CD4-positive, alpha-beta memory T cell (primary cell): ENCODE measurements at places on chromosomes 6 and 20.

DNA sequence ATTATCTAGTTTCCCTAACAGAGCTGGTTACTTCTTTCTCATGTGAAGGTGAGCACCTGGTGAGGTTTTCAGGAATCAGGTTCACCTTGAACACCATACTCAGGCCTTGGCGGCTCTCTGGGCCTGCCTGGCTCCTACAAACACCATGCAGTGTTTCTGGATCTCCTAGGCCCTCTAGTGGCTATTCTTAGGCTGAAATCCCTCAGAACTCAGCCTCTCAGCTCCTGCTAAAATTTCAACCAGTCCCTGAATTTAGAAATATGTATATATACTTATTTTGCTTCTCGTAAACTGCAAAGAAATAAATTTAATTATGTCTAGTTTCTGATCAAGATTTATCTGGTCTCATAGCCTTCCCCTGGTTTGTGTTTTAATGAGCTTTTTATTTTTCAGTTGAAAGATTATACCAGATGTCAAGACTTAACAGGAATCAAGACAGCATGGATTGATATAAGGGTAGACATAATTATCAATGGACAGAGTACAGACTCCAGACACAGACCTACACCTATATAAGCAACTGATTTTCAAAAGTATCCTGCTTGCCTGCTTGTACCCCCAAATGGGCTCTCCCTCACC, 55.9 kb downstream of the ANKEF1 start:
- DNase-seq, result peak; percentile 17

GRCh38 chr20:50048420-50049166, 64.4 kb downstream of the UBE2V1 start:
- peak; percentile 8 for DNase-seq

- no peak for DNase-seq
Measured at GRCh38 chr6:108080010-108080780, 5.7 kb upstream of the OSTM1 start.

DNA sequence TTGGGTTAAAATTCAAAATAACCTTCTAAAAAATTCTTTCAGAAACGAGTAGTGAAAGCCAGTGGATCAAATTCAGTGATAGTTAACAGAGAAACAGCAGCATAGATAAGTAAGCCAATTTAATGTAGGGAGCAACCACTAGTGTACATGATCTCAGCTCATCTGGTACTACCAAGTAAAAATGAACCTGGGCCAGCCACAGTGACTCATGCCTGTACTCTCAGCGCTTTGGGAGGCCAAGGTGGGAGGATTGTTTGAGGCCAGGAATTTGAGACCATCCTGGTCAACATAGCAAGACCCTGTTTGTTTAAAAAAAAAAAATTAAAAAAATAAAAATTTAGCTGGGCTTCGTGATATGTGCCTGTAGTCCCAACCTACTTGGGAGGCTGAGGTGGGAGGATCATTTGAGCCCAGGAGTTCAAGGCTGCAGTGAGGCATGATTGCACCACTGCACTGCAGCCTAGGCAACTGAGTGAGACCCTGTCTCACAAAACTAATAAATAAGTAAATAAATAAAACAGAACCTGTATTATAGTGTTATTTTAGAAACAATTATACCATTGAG, 32.4 kb downstream of the CBFA2T2 start:
- DNase-seq, result no peak

DNA sequence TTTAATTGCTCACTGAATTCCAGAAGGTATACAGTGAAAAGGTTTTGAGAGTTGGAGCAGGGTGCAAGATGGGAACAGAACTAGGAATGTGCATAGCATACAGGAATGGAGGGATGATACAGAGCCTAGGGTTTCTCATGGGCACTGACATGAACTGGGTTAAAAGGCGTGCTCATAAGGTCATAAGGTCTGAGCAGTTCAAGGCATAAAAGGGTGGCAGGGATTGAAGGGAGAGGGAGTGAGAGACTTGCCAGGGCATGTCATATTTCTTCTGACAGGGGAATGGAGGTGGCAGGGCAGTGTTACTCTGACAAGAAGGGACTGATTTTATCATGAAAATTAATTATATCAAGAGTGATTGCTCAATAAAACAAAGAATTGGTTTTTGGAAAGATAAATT, 4.7 kb downstream of the MLIP start:
- DNase-seq, result no peak

GRCh38 chr6:107248147-107248546, 132.8 kb upstream of the BEND3 start:
- DNase-seq, result no peak

DNA sequence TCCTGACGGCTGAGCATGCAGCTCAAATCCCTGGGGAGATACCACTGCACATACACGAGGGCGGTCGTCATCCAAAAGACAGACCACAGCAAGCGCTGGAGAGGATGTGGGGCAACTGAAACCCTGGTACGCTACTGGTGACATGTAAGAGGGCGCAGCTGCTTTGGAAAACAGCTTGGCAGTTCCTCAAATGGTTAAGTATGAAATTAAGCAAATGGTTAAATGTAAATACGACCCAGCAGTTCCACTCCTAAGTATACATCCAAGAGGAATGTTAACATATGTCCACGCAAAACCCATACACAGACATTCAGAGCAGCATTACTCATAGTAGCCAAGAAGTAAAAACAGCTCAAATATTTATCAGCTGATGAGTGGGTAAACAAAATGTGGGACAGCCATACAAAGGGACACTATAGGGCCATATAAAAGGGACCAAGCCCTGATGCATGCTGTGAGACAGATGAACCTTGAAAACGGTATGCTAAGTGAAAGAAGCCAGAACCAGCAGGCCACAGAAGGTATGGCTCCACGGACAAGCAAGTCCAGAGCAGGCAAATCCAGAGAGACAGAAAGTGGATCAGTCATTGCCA, 38.5 kb downstream of the RIPOR3 start:
- DNase-seq, result no peak

- DNase-seq, result no peak
Measured at GRCh38 chr6:52495922-52496321, 75.8 kb downstream of the EFHC1 start.

- no peak for DNase-seq
Measured at GRCh38 chr20:46371656-46372055, 34.8 kb downstream of the ELMO2 start.

DNA sequence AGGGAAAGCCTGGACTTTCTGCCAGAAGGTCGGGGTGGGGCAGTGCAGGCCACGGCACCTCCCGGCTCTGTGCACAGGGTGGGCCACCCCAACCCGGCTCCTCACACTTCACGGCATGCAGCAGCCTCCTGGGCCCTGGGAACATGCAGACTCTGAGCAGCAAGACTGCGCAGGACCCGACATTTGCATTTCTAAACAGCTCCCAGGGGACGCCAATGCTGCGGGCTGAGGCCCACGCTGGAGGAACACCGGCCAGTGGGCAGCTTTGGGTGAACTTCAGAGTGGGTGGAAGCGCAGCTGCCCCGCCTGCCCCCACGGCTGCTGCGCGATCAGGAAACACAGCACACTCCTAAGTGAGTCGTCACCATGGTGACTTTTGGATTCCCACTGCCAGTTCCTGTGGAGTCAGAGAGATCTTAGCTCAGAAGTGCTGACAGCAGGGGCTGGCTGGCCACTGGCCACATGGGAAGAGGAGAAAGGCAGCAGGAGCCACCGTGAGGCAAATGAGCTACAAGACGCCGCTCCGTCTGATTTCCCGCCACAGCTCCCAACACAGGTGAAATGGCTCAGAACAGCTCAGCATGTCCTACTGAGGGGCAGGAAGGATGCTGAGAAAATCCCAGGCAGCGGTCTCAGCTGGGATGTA, 52.1 kb downstream of the RNASET2 start:
- no peak for DNase-seq
